ENCODE measurements at places on chromosomes 7 and 10.

DNA sequence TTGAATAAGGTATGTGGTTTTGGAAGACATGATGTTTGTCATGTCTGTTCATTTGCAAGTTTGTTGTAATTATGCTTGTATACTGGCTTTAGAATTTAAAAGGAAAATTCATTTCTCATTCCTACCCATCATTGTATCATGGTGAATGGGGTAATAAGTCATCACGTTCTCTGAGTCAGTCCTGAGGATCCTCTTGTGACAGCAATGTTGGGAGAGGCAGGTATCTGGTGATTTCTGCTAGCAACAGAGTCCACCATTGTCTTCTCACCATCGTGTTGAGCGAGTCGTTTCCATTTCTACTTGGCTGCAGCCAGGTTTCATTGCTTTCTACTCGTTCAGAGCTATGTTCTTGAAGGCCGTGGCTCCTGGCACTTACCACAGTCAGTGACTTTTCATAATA, 16.3 kb downstream of the CUL1 start:
- peak; percentile 30 for DNase-seq

- no peak for DNase-seq
Measured at GRCh38 chr10:43075612-43076003, 1.3 kb upstream of the RET start.

- no peak for DNase-seq
Measured at GRCh38 chr10:84825330-84825729, 496.9 kb downstream of the CCSER2 start.

- peak; percentile 96 for DNase-seq
Measured at GRCh38 chr10:17075533-17076359, 53.9 kb downstream of the CUBN start.

- peak; percentile 65 for DNase-seq
Measured at GRCh38 chr10:23351926-23352519, 7.4 kb upstream of the C10orf67 start.

DNA sequence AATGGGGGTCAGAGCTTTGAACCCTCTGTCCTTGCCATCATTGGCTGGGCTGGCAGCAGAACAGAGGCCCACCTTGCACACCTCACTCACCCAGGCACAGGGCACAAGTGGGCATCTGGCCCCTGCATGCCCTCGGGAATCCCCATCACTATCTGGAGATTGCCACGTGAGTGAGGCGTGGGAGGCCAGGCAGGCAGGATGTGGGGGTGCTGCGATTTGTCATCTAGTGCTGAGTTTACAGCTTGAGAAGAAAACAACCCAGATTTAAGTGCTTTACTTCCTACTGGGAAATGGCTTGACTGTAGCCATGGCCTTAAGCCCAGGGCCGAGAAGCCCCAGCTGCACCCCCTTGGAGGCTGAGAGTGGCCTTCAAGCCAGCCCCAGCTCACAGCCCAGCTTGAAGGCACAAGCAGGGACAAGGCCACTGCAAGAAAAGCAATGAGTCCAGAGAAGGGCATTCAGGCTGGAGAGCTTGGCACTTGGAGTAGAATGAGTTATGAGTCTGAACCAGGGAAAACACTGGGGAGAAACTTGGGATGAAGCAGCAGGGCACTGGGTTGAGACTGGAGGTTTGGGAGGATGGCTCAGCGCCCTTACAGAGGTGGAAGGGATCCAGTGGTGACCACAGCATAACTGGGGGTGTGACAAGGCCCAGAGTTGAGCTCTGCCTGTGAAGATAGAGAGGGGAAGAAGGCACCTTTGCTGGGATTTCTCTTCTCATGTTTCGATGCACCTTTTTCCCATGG, 123.0 kb downstream of the CXCL12 start:
- DNase-seq, result peak; percentile 28

- no peak for DNase-seq
Measured at GRCh38 chr10:89164920-89165319, 42.2 kb downstream of the CH25H start.

DNA sequence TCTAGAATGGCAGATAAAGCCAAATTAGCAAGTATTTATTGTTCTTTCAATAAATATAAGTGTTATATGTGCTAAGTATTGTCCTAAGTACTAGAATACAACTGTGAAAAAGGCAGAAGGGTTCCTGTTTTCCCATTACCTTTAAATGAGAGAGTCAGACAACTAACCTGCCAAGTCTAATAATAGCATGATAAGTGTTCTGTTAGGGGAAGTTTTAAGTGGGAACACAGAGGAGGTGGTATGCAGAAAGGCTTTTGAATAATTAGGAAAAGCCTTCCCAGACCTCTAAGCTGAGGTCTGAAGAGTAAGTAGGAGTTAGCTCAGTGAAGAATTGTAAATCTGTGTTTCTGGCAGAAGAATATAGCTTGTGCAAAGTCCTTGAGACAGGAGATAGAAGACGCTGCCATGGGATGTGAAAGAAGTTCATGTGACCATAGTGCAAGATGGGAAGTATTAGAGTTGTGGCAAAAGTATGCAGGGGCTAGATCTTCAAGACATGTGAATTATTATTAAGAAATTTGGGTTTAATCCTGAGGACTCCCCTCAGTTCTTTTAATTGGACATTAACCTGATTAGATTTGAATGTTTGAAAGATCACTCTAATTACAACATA, 12.5 kb downstream of the SHOC2 start:
- no peak for DNase-seq

GRCh38 chr10:113486531-113486930, 66.3 kb upstream of the HABP2 start:
- no peak for DNase-seq

- DNase-seq, result no peak
Measured at GRCh38 chr7:132899833-132900232, 182.1 kb downstream of the CHCHD3 start.

- no peak for DNase-seq
Measured at GRCh38 chr10:114403541-114404161, 651 bp downstream of the AFAP1L2 start.

GRCh38 chr7:104878577-104878976, 135.4 kb upstream of the KMT2E start:
- DNase-seq, result no peak

- DNase-seq, result peak; percentile 90
Measured at GRCh38 chr7:100867040-100867775, at the start of gene TRIP6. TRIP6 (plus strand) TSS chr7:100867387; CDS start chr7:100867498, 111 bp downstream.

DNA sequence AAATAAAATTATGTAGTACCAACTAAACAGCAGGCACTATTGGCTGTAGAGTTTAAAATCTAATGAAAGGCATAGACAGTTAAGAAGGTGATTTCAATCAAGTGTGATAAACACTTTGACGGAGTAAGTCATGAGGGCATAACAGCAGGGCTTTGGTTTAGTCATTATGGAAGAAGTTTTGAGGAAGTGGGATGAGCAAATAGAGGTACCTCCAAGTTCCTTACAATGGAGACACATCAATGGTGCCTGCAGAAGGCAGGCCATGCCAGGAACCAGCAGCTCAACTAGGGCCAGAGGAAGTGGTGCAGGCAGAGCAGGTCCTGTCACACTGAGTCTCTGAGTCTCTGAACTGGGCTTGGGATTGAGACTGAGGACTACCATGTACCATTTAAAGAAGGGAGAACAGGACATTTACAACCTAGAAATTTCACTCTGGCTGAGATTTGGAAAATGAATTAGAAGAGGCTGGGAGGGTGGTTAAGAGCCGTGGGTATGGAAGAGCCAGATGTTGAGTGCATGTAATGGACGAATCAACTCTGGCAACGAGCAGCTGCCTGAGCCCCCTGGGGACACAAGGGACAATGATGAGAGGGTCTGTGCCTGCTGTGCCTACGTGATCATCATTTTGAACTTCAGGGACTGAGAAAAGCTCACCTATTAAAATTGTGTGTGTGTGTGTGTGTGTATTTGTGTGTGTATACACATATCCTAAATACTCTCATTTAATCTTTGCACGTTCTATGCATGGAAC, 208.7 kb upstream of the POM121L12 start:
- no peak for DNase-seq

- DNase-seq, result no peak
Measured at GRCh38 chr7:117837841-117838240, 35.4 kb downstream of the CTTNBP2 start.

GRCh38 chr10:126569513-126570244, 100.8 kb downstream of the C10orf90 start:
- DNase-seq, result no peak

GRCh38 chr10:80544316-80544953, 6.7 kb downstream of the SH2D4B start:
- no peak for DNase-seq
